Femur (tissue), 1 donor: ENCODE measurements at places on chromosomes 6 and 20.

DNA sequence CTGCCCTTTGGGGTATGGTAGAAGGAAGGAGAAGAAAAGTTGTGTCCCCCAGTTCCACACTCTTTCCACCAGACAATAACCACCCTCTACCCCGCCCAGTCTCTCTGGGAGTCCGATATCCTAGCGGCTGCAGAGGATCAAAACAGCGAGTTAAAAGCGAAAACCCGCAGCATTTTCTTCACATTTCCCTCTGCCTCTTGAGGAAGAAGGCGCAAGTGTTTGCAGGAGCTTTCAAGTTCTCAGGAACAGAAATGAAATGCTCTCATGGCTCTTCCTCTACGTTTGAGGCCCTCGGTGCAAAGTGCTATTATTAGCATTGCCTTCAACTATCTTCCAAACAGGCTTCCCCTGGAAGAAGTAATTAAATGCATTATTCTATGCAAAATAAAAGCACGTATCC lies 52.2 kb upstream of the CCDC167 start:
- no peak for DNase-seq

GRCh38 chr6:80143419-80143937 lies 37.0 kb downstream of the BCKDHB start:
- peak; percentile 76 for DNase-seq

DNA sequence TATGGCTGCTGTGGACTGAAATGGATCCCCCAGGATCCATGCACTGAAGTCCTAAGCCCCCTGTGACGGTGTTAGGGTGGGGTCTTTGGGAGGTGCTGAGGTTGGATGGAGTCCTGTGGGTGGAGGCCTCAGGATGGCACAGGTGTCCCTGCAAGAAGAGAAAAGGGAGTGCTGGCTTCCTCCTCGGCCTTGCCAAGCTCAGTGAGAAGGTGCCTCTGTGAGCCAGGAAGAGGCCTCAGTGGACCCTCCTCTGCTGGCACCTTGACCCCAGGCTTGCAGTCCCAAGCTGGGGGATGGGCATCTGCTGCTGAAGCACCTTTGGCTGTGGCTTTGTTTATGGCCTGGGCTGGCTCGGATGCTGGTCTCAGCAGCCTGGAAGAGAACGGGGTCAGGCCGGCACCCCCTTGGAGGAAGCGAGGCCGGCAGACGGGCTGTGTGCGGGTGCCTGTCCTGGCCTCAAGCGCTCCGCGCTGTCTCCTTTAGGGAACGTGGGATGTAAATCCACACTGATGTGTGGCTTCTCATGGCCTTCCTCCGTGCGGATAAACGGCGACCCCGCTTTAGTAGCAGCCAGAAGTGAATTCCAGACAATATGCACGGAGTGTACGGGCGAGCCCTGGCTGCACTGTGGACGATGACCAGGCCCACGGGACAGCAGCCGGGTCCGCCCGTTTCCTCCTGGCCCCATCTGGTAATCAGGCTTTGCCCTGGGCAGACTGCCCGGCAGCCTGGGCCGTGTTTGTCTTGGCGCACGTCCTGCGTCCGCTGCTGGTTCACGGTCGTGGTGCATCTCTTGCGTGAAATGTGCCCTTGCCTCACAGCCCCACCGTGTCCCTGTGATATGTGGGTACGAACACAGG lies 182.6 kb downstream of the ERMARD start:
- DNase-seq, result peak; percentile 76

GRCh38 chr6:43147691-43148477 lies 23.2 kb upstream of the SRF start:
- DNase-seq, result no peak

GRCh38 chr20:4151991-4152695 lies 136.8 kb upstream of the RNF24 start:
- no peak for DNase-seq
